ENCODE measurements at places on chromosomes 16 and 17.

- DNase-seq: no peak
Observed at GRCh38 chr17:2195729-2196128, 107.9 kb downstream of the SMG6 start.

DNA sequence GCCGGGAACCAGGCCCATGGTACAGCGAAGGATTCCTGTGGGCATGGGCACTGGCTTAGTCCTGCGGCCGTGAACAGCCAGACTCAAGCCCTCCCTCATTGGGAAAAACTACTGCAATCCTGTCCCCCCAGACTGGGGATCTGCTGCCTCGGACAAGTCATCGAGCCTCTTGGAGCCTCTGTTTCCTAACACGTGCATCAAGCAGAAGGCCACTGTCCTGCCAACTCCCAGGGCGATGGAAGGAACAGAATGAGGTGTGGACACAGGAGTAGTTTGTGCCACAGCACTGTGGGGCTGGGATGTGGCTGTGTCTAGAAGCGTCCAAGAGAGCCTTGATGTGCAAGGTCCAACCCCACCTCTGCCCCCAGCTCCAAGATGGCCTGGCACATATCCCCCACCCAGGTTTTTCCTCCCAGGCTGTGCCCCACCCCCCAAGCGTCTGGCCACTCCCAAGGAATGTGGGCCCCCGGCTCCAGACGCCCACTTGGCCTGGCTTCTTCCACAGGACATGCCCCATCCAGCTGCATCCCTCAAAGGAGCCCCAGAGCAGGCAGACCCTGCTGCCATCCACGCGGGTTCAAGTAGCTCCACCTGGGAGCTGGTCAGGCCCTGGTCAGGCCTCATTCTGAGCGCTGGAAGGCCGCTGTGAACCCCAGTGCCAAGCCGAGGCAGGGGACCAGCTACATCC, 3.4 kb downstream of the CAMKK1 start:
- no peak for DNase-seq

DNA sequence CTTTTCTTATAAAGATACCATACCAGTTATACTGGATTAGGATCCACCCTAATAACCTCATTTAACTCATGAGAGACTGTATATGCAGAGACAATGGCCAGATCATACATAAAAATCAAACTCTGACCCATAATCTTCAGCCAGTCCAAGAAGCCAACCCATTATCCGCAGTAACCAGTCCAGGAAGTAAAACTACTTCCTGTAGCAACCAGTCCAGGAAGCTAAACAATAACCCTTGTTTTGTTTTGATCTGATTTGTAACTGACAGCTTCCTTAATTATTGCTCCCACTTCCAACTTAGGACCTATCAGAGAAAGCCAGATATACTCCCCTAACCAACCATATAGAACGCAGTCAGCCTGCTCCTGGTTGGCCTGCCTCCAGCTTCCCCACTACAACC, 19.2 kb upstream of the SSTR2 start:
- DNase-seq: no peak

DNA sequence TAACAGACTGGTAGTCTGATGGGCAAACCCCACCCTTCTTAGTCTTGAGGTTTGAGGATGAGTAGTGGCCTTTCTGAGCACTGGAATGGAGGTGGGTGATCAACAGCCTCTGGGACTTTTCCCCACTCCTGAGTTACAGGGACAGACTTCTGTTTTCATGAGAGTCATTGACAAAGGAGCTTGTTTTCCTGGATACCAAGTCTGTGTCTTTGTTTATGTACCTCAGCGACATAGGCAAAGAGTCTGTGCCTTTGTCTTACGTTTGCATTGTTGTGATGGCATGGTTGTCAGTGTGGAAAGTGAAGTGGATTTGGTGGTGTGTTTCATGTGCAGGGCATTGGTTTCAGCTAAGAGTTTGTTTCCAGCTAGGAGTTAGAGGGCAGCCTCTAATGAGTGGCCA, 17.5 kb downstream of the EPN2 start:
- peak; percentile 51 for DNase-seq

- no peak for DNase-seq
Observed at GRCh38 chr16:56042416-56042815, 148.9 kb upstream of the GNAO1 start.

- DNase-seq: no peak
Observed at GRCh38 chr17:34275881-34276280, 5.9 kb downstream of the CCL7 start.

DNA sequence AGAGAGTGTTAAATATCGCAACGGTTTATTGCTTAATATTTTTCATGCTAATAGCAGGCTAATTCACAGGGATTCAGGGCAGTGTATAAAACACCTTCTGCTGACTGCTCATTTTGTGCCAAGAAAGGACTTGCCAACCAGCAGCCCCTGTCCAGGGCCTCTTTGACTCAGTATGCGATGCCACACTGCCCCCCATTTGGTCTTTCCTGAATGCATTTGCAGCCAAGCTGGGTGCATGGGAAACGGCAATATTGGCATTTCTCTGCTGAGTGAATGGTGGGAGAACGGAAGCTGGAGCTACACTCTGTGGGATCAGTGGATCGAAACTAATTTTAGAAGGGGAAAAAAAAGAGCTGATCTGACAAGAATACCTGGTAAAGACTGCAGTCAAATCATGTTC, 152.9 kb upstream of the C16orf82 start:
- peak; percentile 7 for DNase-seq

DNA sequence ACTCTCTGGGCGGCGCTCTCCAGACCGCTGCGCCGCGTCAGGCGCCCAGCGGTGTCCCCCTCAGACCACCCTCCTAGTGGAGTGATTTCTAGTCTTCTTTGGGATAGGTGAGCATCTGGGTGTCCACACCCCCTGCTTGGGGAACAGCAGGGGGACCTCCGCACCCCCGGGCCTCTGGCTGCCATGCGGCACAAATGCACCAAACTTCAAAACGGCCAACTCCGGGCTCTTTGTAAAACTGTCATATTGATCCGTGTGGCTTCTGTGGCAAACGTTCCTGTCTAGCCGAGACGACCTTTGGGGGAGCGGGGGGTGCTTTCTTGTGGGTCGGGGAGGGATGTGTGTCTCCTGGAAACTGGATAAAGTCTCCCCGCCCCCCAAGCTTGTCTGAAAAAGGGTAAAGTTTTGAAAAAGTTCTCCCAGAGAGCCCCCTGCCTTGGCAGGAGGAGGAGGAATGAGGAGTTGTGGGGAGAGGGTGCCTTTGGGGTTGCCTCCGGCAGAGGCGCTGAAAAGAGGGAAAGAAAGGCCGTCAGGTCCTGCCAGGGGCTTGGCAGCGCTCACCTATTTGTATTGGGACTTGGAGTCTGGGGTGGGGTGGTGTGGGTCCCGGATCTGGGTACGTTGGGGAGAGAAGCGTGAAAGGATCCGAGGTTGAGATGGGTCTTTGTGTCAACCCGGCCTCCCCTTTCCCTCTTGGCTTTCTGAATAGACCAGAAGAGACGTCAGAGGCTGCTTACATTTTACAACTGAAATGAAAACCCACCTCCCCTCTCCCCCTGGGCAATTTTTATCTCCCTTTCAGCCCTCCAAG, 2.2 kb upstream of the CHD3 start:
- no peak for DNase-seq

DNA sequence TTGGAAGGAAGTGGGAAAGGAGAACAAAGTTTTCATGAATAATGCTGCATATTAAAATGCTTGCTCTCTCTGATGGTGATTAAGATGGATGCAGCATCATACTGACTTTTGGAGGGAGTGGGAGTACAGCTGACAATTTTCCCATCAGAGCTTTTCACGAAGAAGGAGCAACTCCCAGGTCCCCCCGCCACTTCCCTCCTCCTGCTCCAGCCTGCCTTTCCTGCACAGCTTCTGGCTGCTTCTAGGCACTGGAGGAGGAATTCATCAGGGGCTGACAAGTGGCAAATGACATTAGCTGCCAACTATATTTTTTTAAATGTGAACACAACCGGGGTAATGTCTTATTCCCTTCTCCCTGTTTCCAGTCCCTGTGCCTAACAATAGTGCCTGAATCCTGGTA, 477.9 kb downstream of the SHISA9 start:
- no peak for DNase-seq

DNA sequence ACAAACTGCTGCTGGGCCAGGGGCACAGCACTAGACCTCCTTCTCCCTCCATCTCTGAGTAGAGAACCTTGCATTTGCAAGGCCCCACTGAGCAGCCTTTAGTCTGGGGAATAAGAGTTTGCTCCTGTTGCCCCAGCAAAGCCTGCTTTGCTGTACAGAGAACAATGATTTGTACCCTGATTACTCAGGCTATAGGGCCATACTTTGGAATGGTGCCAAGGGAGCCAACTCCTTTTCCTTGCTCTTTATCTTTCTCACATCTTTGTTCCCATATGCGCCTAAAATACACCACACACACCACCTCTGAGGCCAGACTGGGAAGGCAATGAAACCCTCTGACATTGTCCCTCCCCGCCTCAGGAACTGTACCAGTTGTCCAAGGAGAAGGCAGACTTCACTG, 21.2 kb downstream of the LIG3 start:
- no peak for DNase-seq

- DNase-seq: no peak
Observed at GRCh38 chr17:50101346-50102163, 6.4 kb downstream of the PDK2 start.

DNA sequence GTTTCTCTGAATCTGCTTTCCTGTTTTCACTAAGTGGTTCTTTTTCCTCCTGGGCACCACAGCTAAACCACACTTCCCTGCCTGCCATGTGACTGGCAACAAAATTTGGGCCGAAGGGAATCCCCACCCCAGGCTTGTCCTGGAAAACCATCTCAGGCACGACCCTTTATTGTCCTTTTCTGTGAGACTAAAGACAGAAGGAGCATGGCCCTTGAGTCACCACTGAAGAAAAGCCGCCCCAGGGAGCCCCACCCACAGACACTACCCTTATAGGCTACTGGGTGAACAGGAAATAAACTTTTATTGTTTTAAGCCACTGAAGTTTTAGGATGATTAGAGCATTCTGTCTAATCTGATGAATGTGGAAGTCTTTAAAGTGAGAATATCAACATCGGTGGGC, 88.6 kb upstream of the BRD7 start:
- DNase-seq: no peak

- DNase-seq: no peak
Observed at GRCh38 chr16:88844419-88845036, 12.2 kb downstream of the GALNS start.

- no peak for DNase-seq
Observed at GRCh38 chr17:27546624-27547300, 84.2 kb upstream of the LGALS9 start.

DNA sequence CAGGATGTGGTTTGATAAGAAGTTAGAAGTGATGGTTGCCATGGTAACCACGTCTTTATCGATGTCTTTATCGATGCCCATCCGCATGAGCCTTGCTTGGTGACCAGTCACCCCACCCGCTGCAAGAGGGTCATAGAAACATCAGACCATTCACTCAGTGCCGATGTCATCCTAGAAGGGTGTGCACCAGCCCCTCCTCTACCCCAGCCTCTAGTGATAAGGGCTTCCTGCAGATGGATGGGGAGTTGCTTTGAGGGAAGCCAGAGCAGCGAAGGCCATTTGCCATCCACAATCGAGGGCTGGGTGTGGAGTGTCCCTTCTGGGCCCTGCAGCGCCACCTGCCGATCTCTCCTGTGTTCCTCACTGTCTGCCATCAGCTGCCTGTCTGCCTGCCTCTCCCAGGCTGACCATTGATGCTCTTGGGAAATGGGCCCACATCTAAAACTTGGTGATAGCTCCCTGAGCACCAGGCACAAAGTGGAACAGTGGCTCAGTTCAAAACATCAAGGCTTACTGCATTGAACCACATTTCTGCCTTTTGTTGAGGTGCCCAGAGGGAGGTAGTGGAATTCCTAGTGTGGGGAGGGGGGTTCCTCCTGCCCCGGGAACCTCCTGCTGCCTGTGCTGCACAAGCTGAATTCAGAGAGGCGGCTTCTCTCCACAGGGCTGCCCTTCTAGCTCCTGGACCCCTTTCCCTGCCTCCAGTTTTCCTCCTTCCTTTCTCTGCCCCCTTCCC, 8.9 kb downstream of the CALB2 start:
- no peak for DNase-seq

DNA sequence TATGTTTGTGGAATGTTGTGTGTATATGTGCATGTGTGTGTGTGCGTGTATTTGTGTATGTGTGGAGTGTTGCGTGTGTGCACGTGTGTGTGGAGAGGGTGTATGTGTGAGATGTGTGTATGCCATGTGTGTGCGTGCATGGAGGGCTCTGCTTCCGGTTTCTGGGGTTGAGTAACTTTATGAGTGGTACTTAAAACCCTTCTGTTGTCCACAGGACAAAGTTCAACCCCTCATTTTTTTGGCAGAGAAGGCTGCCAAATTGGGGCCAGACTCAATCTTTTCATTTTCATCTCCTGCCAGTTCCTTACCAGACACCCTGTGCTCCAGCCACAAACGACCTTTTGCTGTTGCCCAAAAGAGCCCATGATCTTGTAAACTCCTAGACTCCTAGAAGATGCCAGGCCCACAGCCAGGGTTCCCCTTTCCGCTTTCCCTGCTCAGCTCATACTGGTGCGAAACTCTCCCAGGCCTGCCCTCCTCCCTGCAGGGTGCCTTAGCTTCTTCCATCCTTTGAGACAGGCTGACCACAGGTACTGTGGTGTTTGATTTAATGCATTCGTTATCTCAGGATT, 100.2 kb downstream of the CMIP start:
- DNase-seq: no peak

- peak; percentile 34 for DNase-seq
Observed at GRCh38 chr16:22077700-22078313, 14.5 kb upstream of the VWA3A start.

DNA sequence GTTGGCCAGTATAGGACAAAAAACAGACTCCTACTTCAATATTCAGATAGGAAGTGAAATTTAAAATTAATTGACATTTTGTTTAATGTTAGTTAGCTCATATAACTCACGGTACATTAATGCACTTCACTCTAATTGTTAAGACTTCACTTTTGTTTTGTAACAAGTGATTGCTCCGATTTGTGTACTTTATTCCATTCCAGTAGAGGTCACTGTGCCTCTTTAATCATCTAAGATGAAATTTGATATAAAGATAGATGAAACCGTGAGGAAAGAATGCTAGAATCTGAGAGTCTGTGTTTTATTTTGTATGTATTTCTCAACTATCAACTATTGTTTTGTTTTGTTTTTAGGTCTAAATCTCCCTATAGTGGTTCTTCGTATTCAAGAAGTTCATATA, 29.0 kb downstream of the RBBP6 start:
- DNase-seq: peak; percentile 36

- no peak for DNase-seq
Observed at GRCh38 chr17:79794659-79795511, 2.0 kb downstream of the CBX8 start.

- DNase-seq: no peak
Observed at GRCh38 chr17:47288531-47289116, 35.0 kb downstream of the ITGB3 start.

All from pons (tissue), 1 donor.